Ovary (tissue), 10 donors: ENCODE measurements at places on chromosomes 5 and 9. TPM values are rescaled to one million over a fixed set of nuclear protein-coding genes. Genes with fewer than 3 reads are reported as not detected.

DNA sequence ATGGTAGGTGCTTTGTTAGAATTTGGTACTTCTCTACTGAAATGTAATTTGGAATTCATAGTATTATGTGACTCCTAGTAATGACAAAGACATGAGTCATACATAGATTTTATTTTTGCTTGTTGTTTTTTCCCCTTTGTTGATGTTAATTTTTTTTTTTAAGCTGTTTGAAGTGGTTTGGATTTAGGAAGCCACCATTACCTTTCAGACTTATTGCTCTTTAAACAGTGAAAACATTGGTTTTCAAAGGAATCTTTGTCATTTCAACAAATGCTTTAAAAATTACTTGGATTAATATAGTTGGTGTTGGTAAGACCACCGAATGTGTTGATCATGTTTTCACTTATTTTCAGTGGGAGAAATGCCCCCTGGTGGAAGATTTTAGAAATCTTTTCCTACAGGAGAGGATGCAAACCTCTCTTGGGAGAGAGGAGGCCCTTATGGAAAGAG is 170.1 kb upstream of the PITX1 start:
- H3K4me3 ChIP-seq, result no peak overlapping the region
- no peaks in the 10 kb centered on the region for H3K4me1 ChIP-seq
- DNase-seq, result no peak

DNA sequence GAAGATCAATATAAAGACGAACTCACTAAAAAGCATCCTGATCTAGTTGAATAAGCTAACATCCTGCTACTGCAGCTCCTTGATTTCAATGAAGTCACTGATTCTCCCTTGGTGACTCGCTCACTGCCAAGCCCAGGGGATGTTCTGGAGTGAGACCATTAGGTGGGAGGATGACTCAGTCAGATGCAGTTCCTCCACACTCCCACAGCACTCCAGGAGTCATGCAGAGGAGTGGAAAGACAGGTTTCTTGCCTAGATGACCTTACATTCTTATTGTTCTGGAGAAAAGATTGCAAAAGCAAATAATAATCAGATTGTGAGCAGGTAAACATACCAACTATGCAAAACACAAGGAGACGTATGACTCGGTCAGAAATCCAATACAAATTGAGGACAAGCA is 15.3 kb downstream of the GCNT4 start:
- H3K27ac ChIP-seq, result no peak overlapping the region
- DNase-seq, result no peak
- no peaks in the 10 kb centered on the region for H3K4me1 ChIP-seq

- no peaks in the 10 kb centered on the region for H3K36me3 ChIP-seq
- no peaks in the 10 kb centered on the region for H3K27me3 ChIP-seq
- H3K27ac ChIP-seq, result no peak overlapping the region
- no peak for DNase-seq
- H3K4me3 ChIP-seq, result no peak overlapping the region
These were observed 694.1 kb upstream of the CDH6 start for GRCh38 chr5:30499402-30499801.

DNA sequence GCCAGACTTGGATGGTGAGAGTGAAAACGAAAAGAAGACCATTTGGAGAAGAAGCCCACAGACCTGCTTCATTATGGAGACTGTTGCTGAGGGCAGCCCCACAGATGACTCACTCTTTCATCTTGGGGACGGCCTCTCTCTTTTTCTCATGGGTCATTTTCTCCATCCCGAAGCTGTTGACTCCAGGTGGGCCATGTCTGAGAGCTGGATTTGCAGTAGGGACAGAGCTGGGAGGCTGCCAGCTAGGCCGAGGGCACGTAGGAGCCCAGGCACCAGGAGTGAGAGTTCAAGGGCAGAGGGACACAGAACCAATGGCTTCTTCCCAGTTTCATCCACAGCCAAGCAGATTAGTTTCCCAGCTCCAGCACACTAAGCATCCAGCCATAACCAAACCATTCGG is 92.4 kb downstream of the S1PR3 start:
- H3K27ac ChIP-seq, result no peak overlapping the region
- H3K27me3 ChIP-seq, result no peaks in the 10 kb centered on the region
- H3K4me3 ChIP-seq, result no peak overlapping the region
- no peak for DNase-seq
- H3K4me1 ChIP-seq, result no peaks in the 10 kb centered on the region

DNA sequence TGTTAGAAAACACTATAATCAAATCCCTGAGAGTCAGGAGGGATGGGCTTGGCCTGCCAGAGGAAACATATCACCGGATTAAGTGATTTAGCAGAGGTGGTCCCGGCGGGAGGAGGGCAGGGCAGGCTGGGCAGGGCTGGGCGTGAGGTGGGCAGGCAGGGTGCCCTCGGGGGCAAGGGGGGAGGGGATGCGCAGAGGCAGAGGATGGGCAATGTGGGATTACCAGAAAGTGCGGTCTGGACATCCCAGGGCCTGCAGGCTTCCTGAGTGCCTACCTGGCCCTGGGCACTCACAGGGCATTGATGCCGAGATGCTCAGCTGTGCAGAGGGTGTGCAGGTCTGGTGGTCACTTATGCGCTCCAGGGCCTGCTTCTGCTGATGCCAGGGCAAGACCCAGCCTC is 115.2 kb downstream of the ADAMTS2 start:
- no peaks in the 10 kb centered on the region for H3K27me3 ChIP-seq
- H3K27ac ChIP-seq, result no peak overlapping the region
- no peak overlapping the region for H3K4me3 ChIP-seq
- no peaks in the 10 kb centered on the region for H3K36me3 ChIP-seq

- DNase-seq, result peak; percentile 75
These were observed 28.2 kb downstream of the PTPA start for GRCh38 chr9:129139233-129139992.

DNA sequence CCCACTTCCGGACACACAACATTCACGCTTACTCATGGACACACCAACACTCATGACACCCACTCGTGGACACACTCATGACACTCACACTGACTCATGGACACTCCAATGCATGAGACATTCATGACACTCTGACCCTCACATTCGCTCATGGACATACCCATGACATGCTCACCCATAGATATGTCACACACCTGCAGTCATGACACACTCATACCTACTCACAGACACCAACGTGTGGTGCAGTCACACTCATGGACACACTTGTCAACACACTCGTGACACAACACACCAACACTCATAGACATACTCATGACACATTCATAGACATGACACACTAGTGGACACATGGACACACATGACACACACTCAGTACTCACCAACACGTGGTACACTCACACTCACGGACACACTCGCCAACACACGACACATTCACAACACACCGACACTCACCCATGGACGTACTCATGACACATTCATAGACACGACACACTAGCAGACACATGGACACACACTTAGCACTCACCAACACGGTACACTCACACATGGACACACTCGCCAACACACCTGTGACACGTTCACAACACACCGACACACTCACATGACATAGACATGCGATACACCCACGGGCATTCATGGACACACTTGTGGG is 73.4 kb downstream of the PHF2 start:
- no peaks in the 10 kb centered on the region for H3K27me3 ChIP-seq
- H3K4me1 ChIP-seq, result no peaks in the 10 kb centered on the region
- H3K4me3 ChIP-seq, result no peak overlapping the region
- DNase-seq, result no peak
- no peaks in the 10 kb centered on the region for H3K36me3 ChIP-seq

- peak; percentile 56 for DNase-seq
- H3K4me1 ChIP-seq, result peaks cover 8% of the 10 kb centered on the region
- no peak overlapping the region for H3K27ac ChIP-seq
- H3K27me3 ChIP-seq, result no peaks in the 10 kb centered on the region
- no peaks in the 10 kb centered on the region for H3K36me3 ChIP-seq
These were observed 134.0 kb downstream of the SNX18 start for GRCh38 chr5:54651482-54652076.

GRCh38 chr5:99605904-99606303 is 677.1 kb upstream of the CHD1 start:
- H3K4me1 ChIP-seq, result no peaks in the 10 kb centered on the region
- H3K27ac ChIP-seq, result no peak overlapping the region
- H3K4me3 ChIP-seq, result no peak overlapping the region

DNA sequence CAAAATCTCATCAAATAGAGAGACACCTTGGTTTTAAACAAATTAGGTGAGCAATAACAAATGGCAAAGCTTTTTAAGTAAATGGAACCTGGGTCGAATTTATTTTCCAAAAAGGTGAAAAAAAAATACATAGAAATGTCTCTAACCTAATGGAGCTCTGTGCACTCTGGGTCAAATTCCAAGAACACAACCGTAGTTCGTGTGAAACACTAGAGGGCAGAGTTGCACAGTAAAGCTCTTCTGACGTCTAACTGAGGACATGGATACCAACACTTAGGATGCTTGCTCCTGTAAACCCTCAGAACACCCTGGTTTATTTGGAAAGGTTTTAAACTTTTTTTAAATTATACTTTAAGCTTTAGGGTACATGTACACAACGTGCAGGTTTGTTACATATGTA is 18.9 kb downstream of the MARCHF11 start:
- no peak overlapping the region for H3K27ac ChIP-seq
- no peak for DNase-seq
- H3K4me1 ChIP-seq, result no peaks in the 10 kb centered on the region
- H3K27me3 ChIP-seq, result no peaks in the 10 kb centered on the region

- H3K4me3 ChIP-seq, result no peak overlapping the region
- peaks cover 26% of the 10 kb centered on the region for H3K4me1 ChIP-seq
- no peak for DNase-seq
- no peak overlapping the region for H3K27ac ChIP-seq
These were observed 167.4 kb downstream of the TSSK1B start for GRCh38 chr5:113267361-113267900.

DNA sequence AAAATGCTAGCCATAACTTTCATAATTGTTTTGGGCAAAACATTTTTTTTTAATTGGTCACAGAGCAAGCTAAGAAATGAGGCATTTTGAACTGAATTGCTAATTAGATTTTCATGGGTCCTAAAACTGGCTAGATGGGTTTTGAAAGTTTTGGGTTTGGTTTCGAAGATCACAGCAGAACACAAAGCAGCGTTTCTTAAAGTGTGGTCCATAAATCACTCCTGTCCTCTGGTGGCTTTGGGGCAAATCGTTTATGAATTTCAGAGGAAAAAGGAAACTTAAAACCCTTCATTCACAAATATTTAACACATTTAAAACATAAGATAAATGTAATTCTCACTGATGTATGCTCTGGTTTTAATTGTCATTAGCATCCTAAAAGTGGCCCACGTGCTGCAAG is 503.7 kb downstream of the SPATA31D1 start:
- H3K36me3 ChIP-seq, result no peaks in the 10 kb centered on the region
- no peak for DNase-seq
- no peak overlapping the region for H3K27ac ChIP-seq

GRCh38 chr5:178069909-178070308 is 43.4 kb upstream of the N4BP3 start:
- peak; percentile 42 for DNase-seq
- H3K4me3 ChIP-seq, result no peak overlapping the region
- H3K27me3 ChIP-seq, result no peaks in the 10 kb centered on the region
- no peaks in the 10 kb centered on the region for H3K4me1 ChIP-seq
- no peak overlapping the region for H3K27ac ChIP-seq

DNA sequence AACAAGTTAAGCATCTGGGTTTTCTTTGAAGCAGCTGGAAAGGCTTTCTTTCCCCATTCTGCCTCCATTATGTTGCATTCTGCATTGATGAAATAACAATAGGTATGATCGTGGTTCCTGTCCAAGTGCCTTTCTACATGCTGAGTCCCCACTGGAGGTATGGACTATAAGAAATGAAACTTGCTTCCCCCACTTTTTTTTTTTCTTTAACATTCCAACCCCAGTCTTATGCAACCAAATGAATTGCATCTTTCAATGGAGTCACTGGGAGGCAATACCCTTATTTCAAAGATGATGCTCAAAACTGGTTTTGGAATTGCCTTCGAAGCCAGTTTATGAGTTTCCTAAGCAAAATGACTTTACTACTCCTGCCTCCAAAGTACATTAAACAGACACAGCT is 58.9 kb downstream of the ARSB start:
- no peaks in the 10 kb centered on the region for H3K36me3 ChIP-seq
- no peaks in the 10 kb centered on the region for H3K27me3 ChIP-seq
- peaks cover 2% of the 10 kb centered on the region for H3K4me1 ChIP-seq
- no peak for DNase-seq

DNA sequence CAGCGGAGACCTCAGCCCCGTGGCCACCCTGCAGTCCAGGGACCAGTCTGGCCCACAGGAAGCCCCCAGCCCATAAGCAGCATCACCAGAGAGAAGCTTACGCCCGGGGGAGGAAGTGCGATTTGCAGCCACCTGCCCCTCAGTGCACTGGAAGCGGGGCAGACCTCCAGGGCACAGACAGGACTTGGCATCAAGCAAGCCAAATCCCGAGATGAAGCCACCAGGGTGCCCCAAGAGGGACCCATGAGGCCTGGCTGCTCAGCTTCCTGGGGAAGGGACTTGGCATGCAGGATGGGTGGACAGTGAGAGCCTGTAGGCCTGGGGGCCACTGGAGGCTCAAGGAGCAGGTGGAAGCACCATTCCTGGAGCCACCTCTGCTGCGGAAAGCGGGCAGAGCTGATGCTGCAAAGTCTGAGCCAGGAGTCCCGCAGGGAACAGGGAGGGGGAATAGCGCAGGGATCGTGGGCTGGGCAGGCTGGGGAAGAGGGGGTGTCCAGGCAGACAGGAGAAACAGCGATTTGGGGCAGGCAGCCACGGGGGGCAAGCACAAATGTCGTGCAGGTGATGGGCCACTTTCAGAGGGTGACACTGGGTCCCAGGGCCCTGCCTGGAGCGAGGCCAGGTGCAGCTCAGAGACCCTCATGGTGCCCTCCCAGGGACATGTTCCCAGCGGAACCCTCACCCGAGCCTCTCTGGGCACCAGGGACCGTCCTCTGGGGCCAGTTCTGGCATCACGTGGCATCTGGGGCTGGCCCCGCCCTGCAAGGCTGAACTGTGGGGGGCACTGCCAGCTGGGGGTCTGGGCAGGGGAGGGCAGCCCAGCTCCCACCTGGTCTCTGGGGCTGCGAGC is 3.2 kb downstream of the LRRC26 start:
- H3K27ac ChIP-seq, result no peak overlapping the region
- peaks cover 28% of the 10 kb centered on the region for H3K27me3 ChIP-seq
- H3K4me3 ChIP-seq, result no peak overlapping the region
- DNase-seq, result no peak
- H3K4me1 ChIP-seq, result peaks cover 17% of the 10 kb centered on the region
- no peaks in the 10 kb centered on the region for H3K36me3 ChIP-seq

GRCh38 chr5:39992617-39993202 is 567.9 kb upstream of the DAB2 start:
- no peak for DNase-seq
- no peaks in the 10 kb centered on the region for H3K36me3 ChIP-seq
- H3K4me1 ChIP-seq, result no peaks in the 10 kb centered on the region
- no peaks in the 10 kb centered on the region for H3K27me3 ChIP-seq
- H3K4me3 ChIP-seq, result no peak overlapping the region

DNA sequence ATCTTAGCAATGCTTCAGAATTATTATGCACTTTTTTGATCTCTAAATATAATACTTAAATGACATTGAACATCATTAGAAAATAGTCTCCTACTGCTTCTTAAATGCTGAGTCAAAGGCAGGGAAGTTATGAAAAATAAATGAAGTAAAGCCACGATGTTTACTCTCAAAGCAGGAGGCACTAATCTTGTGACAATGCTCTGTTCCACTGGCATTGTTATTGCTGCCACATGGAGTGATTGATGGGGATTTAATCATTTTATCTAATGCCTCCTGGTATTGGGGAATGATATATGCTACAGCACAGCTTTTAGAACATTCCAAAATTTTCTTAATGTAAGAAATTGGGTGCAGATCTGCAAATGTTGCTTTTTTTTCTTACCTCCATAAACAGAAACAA is 1655.4 kb upstream of the NUDT12 start:
- H3K36me3 ChIP-seq, result no peaks in the 10 kb centered on the region
- no peak for DNase-seq

RAB3C gene
- total RNA-seq, result 0.11 TPM

F2RL2 gene
- 0.22 TPM for total RNA-seq

TAL2 gene
- total RNA-seq, result not detected

CCT5 gene
- total RNA-seq, result 98.9 TPM

LHFPL2 gene
- 21.5 TPM for total RNA-seq

S100Z gene
- total RNA-seq, result not detected

CXCL14 gene
- 1.3 TPM for total RNA-seq
